Cerebellar nuclear complex (tissue), 1 donor: ENCODE measurements at places on chromosomes 7 and 10.

DNA sequence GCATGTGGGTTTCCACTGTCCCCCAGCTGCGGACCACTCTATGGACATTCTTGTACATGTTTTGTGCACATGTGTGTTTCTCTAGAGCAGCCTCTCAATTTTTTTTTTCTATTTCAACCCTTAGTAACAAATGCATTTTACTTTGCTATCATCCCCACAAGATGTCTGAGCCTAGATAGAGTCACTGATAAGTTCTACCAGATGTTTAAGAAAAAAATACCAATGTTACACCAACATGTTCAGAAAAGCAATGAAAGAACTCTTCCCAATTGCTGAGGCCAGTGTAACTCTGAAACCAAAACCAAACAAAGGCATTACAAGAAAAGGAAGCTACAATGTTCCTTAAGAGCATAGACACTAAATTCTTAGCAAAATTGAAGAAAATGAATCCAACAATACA lies 218.5 kb downstream of the CXCL12 start:
- DNase-seq, result no peak

GRCh38 chr10:18577823-18578685 lies 73.3 kb downstream of the NSUN6 start:
- DNase-seq, result no peak

DNA sequence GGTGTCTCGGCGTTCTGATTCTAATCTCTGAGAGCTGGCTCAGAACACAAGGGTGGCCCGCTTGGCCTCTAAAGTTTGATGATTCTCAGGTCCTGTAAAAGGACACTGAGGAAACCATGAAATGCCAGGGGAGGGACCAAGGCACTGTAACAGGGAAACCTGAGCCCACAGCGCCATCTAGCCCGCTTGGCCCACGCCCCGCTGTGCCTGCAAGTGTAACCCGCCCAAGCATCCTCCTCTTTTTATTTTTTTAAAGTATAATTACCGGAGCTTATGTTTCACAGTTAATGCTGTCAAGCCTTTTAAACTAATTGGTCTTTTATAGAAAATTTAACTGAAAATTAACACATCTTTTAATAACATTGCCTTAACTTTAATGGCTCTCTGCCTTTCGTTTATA lies 734.7 kb downstream of the KCNMA1 start:
- DNase-seq, result no peak

- no peak for DNase-seq
Observed at GRCh38 chr10:109993551-109994330, 14.0 kb upstream of the ADD3 start.

GRCh38 chr10:36331121-36331520 lies 689.0 kb upstream of the FZD8 start:
- DNase-seq, result no peak

- no peak for DNase-seq
Observed at GRCh38 chr10:124993736-124994451, 52.0 kb downstream of the ZRANB1 start.

- no peak for DNase-seq
Observed at GRCh38 chr7:5702876-5703571, 78.4 kb downstream of the RNF216 start.

GRCh38 chr7:99623091-99623693 lies 6.4 kb downstream of the ZSCAN25 start:
- DNase-seq, result no peak

GRCh38 chr10:110437351-110437605 lies 60.4 kb upstream of the DUSP5 start:
- DNase-seq, result no peak

DNA sequence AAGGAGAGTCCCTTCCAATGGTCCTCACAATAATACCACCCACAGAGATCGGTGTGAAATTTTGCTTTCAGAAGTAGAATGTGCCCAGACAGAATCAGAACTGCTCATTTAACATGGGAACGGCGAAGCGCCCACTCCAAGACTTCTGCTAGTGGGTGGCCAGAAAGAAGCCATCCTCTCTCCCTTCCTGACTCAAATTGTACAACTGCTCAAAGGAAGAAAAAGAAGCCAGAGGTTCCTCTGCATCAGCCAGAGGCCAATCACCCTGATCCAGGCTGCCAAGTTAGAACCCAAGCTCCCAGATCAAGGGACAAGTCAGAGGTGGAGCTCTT lies 23.3 kb downstream of the NUDCD3 start:
- no peak for DNase-seq

DNA sequence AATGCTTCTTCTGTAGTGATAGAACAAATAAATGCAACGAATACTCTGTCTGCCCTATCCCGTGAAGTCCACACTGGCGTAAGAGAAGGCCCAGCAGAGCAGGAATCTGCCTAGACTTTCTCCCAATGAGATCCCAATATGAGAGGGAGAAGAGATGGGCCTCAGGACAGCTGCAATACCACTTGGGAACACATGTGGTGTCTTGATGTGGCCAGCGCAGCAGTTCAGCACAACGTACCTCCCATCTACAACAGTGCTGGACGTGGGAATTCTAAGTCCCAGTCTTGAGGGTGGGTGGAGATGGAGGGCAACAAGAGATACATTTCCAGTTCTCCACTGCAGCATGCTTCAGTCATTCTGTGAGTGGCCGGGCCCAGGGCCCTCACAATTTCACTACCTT lies 45.8 kb downstream of the FIGNL1 start:
- no peak for DNase-seq

DNA sequence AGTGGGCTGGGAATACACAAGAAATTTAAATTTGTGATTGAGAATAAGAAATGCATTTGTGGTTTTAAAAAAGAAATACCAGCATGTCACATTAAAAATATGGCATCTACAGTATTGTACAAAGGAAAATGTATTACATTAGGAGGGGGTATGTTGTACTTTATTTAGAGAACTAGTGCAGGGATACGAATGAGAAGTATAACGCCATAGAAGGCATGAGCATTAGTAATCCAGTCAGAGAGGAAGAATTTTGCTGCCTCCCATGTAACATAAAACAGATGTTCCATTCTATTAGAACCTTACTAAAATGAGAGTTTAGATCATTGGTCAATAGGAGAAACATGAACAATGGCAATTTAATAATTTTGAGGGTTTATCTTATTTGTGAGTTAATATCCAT lies 182.2 kb downstream of the ADK start:
- DNase-seq, result no peak

DNA sequence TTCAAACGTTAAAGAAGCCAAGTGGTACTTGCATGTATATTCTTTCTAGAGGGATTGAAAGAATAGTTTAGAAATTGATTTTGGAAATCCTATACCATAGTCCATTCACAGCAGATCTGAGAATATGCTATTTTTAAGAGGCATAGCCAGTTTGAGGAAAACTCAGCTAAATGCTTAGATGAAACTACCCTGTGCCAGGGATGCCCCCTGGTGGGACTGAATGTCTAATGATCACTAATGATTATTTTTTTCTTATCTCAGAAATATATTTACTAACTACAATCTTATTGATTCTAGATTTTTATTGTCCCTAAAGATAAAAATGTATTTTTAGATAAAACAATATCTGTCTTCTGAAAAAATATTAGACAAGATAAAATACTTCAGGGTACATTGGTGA lies 844.9 kb upstream of the PHF14 start:
- no peak for DNase-seq

GRCh38 chr7:1902231-1902855 lies 232.3 kb downstream of the ELFN1 start:
- no peak for DNase-seq

DNA sequence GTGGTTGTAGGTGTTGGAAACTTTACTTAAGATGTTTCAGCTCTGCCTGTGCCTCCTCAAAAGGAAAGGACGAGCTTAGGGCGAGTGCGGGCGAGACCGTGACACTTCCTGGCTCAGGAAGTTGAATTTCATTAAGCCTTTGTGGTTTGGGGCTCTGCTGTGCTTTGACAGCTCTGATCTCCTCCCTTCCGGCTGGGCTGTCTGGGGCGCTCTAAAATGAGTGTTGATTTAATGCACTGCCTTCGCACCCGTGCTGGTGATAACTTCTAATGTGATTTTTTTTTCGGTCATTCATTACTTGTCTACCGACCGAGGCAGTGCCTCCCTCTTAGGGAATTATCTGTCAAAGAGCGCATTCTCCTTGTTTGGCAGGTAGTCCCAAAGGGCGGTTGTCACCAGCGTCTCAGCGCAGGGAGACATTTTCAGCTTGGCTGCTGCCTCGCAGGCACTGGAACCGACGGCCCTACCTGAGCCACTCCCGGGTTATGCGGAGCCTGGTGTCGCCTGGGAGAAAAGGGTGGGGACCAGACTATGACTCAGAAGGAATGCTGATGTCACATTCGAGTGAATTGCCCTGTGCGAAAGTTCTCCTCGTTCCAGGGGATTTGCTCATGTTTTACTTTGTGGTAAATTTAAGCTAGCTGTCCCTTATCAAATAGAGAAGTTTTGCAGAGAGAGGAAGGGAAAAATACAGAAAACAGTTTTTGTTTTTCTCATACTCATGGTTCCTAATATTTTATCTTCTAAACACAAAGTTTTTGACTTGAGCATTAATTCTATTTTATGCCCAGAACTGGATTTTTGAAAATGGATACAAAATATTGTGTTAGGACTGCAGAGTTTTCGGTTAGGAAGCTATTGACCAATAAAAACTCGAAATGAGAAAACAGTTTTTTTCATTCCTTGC lies 920 bp downstream of the TES start:
- DNase-seq, result no peak

GRCh38 chr7:76397409-76398183 lies 11.9 kb downstream of the SSC4D start:
- DNase-seq, result no peak

DNA sequence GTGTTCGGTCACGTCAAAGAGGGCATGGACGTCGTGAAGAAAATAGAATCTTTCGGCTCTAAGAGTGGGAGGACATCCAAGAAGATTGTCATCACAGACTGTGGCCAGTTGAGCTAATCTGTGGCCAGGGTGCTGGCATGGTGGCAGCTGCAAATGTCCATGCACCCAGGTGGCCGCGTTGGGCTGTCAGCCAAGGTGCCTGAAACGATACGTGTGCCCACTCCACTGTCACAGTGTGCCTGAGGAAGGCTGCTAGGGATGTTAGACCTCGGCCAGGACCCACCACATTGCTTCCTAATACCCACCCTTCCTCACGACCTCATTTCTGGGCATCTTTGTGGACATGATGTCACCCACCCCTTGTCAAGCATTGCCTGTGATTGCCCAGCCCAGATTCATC lies 6.5 kb downstream of the PPIF start:
- no peak for DNase-seq

DNA sequence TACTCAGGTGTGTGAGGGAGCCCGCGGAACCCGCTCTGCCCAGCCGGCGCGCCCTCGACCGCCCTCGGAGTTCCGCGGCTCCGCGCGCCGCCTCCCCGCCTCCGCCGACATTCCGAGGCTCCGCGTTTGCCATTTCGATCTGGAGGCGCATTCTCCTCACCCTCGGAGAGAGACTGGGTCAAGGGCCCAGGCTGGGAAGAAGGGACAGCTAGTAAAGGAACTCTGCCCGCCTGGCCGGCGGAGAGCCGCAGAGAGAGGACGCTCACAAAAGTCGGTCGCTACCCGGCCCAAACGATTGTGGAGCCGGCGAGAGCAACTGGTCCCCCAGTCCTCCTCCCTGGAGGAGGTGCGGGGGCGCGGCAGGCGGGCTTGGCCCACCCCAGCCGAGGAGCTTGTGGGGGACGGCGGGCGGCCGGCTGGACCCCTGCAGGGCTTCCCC lies 74.5 kb upstream of the LEP start:
- DNase-seq, result no peak

DNA sequence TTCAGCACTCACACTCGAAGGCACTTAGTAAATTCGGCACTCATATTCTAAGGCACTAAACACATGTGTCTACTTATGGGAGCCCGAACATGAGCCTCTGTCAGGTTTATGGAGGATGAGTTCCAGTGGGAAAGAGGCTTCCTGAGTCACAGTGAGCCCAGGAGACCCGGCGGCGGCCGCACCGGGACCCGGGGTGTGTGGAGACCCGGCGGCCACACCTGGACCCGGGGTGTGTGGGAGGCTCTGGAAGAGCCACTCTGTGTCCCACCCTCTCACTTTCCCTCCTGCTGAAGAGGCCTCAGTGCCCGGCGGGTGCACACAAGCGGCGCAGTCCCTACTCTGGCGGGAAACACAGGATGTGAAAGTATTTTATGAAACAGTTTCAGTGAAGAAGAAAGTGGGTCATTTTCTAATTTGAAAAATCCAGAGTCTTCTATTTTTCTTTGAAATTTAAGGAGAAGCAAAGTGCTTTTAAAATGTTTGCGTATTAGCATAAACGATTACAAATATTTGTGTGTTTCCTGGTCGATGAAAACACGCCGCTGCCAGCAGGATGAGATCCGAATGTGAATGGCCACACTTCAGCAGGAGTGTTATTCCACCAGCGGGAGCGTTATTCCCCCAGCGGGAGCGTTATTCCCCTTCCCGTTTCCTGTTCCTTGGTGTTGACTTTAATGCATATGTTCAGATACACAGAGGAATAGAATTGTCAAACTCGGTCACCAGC lies 625.1 kb downstream of the DNAJB6 start:
- DNase-seq, result no peak

GRCh38 chr7:101553018-101553770 lies 75.9 kb downstream of the MYL10 start:
- no peak for DNase-seq

GRCh38 chr7:115260381-115260780 lies 338.5 kb downstream of the MDFIC start:
- DNase-seq, result no peak
